ENCODE measurements at places on chromosomes 7 and 10.
A peak's percentile ranks its signal among the peaks of the same experiment; 100 is the strongest.

- no peak for DNase-seq
These were observed 266.7 kb downstream of the PRKG1 start for GRCh38 chr10:51340845-51341610.

DNA sequence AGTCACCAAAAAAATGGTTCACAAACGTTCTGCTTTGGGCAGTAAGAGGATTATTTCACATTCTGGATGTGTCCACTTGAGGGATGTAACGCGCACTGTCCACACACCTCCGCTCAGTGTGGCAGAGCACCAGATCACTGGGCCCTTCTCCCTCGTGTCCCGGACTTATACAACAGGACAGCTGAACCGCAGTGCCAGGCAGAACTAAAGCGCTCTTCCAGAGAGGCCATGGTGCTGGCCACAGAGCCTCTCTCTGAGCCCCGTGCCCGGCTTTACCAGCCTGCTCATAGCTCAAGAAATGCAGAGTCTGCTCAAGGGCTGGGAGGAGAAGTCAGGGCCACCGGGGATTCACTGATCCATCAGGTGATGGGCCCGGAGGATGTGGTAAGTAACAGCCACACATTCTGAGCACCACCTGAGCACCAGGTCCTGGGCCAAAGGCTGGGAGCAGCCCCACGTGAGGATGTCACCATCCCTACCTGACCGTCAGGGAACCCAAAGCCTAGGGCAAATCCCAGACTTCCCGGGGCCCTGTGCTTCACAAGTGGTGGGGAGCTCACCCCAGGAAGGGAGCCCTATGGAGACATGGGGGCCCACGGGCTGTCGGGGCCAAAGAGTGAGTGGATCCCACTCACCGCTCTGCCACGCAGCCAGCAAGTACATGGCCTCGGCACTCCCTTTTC lies 74.9 kb downstream of the FAM53B start:
- no peak for DNase-seq

GRCh38 chr10:94043431-94043990 lies 49.8 kb downstream of the PLCE1 start:
- DNase-seq, result no peak

DNA sequence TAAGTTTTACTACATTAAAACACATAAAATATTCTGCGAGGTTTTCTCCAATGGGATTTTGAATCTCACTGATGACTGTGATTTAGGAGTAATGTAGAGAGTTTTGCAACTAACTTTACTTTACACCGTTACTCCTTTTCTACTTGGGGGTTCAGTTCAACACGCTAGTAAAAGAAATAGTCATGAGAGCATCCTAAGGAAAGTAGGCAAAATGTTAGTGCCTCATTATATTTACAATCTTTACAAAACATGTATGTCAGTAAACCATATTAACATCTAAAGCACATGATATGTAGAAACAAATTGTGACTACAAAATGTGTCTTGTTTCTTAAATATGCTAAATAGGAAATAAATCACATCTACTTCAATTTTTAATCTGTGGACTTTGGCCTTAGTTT lies 6.0 kb downstream of the MEOX2 start:
- DNase-seq, result no peak

DNA sequence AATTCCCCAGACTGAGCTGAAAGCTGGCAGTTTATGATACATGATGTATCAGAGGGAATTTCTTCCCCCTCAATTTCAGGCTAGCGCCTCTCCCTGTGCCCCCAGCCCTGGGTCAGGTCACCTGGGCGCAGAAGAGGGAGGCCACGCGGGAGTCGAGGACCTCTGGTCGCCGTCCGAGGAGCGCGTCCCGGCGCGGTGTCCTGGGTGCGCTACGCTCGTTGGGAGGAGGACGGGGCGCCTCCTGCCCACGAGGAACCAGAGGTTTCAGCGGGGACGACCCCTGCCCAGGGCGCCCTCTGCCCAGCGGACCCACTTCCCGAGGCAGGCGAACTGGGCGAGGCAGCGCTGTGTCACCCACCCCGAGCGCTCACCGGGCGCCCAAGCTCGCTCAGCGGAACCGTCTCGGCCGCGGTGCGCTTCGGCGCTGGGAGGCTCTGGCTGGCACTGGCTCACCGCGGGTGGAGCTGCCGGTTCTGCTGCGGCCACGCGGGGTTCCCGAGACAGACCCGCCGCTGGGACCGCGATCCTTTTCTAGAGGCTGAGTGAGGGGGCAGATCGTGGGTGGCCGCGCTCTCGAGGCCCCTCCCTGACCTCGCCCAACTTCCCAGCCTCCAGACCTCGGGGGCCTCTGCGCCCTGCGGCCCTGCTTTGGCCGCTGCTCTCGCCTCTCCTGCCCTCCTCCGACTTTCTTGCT lies at the start of gene FAM237B:
TSS of gene FAM237B (minus strand) at position 504 of the 694 bp plus-strand sequence. CDS start 1,556 bp downstream, outside the sequence.
- DNase-seq, result no peak

DNA sequence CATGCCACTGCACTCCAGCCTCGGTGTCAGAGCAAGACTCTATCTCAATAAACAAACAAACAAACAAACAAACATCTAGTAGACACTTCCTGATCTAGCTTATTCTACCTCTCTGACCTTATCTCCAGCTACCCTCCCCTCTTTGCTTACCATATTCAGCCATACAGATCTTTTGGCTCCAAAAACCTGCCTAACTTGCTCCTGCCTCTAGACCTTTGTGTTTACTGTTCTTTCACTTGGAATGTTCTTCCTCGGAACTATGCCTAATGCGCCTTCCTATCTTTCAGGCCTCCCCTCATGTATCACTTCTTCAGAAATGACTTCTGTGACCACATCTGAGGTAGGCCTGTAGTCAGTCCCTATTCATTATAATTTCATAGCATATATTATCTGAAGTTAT lies 20.3 kb upstream of the WNT8B start:
- DNase-seq, result no peak

DNA sequence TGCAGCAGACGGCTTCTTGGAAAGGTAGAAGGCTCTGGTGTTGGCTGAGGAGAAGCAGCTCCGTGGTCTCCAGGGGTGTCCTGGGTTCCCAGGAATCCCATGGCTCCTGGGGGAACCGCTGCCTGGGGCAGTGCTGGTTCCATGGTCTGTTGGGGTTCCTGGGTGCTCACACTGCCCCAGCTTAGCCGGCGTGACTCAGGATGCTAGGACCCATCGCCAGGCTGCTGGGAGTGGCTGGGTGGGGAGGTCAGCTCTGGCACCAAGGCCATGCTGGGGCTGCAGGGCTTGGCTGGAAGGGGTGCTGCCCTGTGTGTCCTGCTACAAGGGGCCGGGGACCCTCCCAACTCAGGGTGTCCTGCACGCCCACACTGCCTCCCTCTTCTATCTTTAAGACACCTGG lies 9.4 kb downstream of the MGMT start:
- no peak for DNase-seq

- no peak for DNase-seq
These were observed 158.5 kb upstream of the AUTS2 start for GRCh38 chr7:69439636-69440325.

DNA sequence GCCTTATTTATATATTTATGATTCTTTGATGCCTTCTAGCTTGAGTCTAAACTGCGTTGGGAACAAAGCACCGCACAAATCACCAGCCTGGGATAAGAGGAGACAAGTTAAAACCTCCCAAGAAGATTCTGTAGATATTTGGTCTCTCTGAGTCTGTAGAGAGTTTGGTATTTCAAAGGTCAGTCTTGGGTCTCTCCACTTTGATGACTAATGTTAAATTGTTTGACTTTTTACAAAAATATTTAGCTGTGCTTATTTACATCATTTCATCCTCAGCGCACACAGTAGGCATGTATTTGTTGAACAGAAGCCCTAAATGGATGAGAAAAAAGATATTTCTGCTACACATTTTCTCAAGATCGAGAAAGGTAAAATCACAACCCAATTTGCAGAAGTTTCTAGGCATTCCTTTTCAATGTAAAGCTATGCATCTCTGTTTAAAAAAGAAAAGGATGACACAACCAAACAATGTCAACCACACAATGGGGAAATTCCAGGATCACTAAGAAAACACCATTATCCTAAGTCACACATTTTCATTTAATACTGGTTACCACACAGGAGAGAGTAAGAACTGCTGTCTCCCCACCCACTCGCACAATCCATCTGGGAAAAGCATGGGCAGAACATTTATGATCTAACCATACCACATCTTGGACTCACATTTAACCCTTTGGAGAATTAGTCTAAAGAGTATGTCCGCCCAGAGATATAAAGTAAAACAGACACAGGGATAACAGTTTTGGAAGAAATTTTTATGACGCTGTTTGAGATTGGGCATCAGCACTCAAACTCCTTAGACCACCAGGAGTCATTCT lies 4.4 kb downstream of the CDK6 start:
- no peak for DNase-seq

- no peak for DNase-seq
These were observed 96.4 kb upstream of the AOAH start for GRCh38 chr7:36820527-36821170.

DNA sequence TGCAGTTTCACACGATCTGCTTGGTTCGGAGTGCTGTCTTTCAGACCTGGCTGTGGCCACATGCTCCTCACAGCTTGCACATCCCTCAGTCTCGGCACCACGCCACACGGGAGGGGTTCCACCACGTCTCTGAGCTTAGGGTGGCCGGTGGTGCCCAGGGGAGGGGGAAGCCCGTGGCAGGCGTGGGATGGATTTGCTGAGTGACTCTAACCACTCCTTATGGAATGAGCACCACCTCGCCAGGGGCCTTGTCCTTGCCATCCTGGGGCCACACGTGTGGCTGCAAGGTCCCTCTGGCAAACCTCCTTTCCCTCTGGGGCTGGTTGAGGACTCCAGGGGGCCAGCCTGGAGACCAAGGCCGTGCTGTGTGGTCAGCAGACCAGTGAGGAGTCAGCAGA lies 29.1 kb upstream of the FAM20C start:
- no peak for DNase-seq

DNA sequence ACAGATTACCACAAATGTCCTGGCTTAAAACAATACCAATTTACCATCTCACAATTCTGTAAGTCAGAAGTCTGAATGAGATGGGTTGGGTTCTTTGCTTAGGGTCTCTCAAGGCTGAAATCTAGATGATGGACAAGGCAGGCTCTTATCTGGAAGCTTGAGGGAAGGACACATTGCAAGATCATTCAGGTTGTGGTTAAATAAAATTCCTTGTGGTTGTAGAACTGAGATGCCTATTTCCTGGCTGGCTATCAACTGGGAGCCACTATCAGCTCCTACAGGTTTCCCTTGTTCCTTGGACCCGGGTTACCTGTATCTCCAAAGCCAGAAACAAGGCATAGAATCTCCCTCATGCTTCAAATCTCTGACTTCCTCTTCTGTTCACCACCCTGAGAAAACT lies 148.4 kb downstream of the MDFIC start:
- no peak for DNase-seq

DNA sequence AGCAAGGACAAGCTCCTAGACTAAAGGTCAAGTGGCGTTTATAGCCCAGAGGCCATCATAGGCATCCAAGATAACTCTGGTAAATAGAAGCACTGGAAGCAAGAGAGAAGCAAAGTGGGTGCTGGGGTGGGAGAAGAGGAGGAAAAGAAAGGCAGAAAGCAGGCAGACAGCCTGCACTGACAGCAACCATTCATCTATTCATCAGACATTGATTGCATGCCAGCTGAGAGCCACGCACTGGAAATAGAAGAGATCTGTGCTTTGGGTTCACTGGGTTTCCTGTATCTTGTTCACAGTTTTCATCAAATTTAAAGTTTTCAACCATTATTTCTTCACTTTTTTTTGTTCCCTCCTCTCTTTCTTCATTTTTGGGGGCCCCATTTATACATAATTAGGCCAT lies 4.7 kb upstream of the SLIT1 start:
- DNase-seq, result no peak

- DNase-seq, result no peak
These were observed 129.0 kb downstream of the BICC1 start for GRCh38 chr10:58641708-58642107.

- no peak for DNase-seq
These were observed 38.4 kb upstream of the PLXNA4 start for GRCh38 chr7:132614428-132615318.

DNA sequence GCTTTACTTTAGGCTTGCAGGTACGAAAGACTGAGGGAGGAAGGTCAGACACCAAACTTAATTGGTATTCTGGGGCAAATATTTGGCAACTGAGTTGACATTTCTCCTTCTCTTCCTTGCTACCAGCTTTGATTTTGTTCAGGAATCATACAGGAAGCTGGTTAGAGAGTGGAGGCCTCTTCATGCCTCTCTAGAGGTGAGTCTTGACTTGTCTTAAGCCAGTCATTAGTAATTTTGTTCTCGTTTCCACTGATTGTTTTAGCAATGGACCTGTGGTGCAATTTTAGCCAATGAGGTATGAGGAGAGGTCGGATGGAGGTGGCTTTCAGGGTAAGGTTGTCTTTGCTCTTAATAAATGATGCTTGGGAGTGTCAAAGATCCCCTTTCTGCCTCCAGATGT lies 2.4 kb upstream of the RP9 start:
- no peak for DNase-seq

DNA sequence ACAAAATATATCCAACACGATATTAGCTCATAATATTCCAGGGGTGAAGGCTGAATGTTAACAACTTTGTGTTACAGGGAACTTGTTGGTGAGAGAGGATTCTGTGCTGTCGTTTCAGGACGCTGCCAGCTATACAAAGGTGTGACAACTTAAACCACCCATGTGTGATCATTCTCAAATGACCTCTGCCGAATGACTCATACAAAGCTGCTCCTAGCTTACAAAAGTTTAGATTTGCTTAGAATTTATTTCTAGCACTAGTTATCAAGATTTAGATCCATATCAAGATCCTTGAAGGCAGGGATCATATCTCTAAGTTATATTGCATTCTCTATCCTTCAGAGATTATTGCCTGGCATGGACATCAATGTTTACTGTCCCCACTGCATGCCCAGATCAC lies 65.3 kb downstream of the COBL start:
- DNase-seq, result no peak

- no peak for DNase-seq
These were observed 161.5 kb downstream of the SEMA3D start for GRCh38 chr7:85025312-85025756.

GRCh38 chr7:134632937-134633540 lies 13.6 kb upstream of the BPGM start:
- peak; percentile 44 for DNase-seq

DNA sequence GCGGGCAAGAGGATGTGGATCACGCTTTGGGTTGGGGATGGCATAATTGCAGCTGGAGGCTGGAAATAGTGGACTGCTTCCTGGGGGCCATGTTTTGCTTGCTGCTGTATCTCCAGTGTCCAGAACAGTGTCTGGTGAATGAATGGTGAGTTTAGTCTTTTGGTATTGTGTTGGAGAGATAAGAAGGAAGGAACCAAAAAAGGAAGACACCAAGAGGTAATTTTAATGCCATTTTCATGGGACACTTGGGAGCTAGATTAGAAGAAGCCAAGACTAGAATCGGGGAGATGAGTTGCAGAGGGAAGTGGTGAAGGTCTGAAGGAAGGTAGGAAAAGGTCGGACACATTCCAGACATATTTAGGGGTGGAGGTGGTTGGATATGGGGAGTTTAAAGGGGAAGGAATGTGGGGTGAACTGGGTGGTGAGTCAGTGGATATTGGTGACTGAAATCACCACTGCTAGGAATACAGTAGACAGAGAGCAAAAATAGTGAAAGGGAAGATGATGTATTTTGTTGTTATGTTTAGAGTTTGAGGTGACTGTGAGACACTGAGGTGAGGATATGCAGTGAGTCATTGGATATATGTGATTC lies 76.7 kb downstream of the CCNY start:
- DNase-seq, result no peak

- DNase-seq, result no peak
These were observed 63.2 kb upstream of the TMEM168 start for GRCh38 chr7:112853422-112853821.
